ACHN (cell line): ENCODE measurements at places on chromosomes 1 and 21.

GRCh38 chr1:211305044-211305443 is 21.6 kb upstream of the TRAF5 start:
- no peak for DNase-seq

DNA sequence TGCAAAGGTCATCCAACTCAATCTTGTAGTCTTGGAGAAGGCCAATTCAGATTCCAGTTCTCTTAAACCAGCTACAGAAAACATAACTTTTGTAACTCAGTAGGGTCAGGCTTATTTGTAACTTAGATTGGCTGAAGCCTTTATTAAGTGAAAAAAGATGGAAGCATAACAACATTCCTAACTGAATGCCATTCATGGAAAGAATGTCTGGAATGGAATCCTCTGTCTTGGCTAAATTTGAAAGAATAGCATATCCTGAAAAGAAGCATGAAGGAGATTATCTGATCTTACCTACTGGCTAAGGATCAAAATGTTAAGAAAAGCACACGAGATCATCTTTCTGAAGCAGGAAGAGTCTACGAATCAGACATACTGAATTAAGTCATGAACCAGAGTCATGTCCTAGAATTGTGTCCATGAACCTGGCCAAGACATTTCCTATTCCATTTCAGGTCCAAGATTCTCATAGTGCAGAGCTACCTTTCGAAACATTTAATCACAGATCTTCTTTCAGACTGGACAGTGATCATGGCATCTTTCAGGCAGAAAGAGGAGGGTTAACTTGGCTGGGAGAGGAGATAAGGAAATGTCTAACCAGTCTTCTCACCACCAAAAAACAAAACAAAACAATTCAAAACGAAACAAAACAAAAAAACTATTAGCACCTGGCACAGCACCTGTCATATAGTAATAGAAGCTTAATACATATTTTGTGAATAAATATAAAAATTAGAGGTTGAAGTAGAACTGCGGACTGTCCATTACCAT is 75.6 kb downstream of the XCL2 start:
- DNase-seq: peak; percentile 29

DNA sequence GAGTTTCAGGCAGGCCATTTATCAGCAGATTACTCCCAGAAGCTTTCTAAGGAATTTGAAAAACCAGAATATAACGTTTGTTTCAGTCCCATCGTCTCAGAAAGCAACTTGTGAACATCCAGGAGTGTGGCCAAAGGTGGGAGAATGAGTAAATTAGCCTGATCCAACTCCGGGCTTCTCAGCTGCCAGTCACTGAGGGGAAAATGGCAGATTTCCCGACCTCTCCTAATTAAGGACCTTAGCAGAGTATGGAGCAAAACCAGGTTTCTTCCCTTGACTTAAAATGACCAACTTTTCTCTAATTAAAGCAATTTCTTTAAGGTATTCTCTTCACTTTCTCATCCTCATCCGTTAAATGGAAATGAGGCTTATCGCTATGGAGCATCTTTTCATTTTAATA is 1.0 kb downstream of the CORT start:
- DNase-seq: no peak

GRCh38 chr1:203366476-203366875 is 15.6 kb upstream of the FMOD start:
- DNase-seq: no peak

DNA sequence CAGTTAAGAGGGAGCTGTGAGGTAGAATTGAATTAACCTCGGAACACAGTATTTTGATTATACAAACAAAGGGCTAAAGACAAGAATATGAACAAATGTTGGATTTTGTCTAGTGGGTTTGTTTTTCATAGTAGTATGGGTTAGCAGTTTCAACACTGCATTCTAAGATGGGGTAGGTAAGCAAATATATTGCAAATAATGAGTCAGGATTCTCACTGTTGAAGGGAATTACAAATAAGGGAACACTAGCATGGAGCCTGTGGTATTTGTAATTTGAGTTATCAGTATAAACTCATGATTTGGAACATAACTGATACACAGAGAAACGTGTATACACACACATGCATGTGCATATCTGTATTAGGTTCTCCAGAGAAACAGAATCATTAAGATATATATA is 44.5 kb downstream of the CD55 start:
- DNase-seq: no peak

DNA sequence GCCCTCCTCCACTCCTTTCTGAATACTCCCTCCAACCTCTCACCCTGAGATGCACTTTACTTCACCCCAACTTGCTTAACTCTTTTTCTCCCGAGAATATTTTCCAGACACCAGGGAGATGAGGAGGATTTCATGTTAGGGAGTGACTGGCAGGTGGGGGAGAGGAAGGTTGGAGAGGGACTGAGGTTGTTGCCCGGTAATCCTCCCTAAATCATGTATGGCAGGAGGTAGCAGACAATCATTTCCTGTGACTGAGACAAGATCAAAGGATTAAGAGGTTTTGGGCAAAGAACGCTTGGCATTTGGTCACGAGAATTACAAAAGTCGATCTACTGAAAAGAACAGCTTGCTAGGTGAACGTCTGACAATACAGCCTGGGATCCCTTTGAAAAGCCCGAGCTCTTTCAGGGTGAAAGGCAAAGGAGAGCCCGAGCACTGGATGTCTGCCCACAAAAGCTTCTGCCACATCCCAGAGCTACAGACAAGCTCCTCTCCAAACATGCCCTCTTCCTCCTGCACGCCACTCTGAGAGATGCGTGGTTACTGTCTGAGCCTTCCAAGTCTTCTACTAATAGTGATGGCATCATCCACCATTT is 154.1 kb downstream of the DAB1 start:
- DNase-seq: no peak

- DNase-seq: no peak
These were observed 50.0 kb downstream of the PAPPA2 start for GRCh38 chr1:176512966-176513365.

GRCh38 chr1:59947047-59947938 is 20.7 kb upstream of the CYP2J2 start:
- DNase-seq: peak; percentile 57

DNA sequence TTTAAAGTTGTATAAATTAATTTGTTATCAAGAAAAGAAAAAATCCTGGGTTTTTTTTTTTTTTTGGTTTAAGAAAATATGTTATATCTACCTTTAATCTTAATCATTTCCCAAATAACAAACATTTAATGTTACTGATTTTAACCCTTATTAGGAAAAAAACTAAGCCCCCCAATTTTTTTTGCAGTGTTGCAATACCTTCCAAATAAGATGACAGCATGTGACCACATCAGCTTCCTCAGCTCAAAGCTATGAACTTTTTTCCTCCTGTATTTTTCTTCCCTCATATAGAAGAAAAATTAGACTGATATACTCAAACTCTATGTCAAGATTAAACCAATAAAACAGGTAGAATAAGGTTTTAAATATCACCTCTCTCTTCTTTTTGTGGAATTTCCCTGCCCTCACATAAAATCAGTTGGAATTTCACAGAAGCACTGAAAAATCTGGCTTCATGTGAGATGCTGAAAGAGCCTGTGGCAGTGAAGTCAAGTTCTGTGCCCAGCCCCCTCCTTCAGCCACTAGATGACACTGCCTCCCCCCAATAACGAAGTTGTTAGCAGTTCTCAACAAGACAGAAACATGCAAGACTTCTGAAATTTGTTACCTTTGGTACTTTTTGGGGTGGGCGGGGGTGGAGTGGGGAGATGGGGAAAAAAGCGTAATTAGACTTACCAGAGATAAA is 9.6 kb upstream of the SMYD2 start:
- DNase-seq: no peak

- peak; percentile 53 for DNase-seq
These were observed 7.3 kb downstream of the SYTL1 start for GRCh38 chr1:27348861-27349783.

DNA sequence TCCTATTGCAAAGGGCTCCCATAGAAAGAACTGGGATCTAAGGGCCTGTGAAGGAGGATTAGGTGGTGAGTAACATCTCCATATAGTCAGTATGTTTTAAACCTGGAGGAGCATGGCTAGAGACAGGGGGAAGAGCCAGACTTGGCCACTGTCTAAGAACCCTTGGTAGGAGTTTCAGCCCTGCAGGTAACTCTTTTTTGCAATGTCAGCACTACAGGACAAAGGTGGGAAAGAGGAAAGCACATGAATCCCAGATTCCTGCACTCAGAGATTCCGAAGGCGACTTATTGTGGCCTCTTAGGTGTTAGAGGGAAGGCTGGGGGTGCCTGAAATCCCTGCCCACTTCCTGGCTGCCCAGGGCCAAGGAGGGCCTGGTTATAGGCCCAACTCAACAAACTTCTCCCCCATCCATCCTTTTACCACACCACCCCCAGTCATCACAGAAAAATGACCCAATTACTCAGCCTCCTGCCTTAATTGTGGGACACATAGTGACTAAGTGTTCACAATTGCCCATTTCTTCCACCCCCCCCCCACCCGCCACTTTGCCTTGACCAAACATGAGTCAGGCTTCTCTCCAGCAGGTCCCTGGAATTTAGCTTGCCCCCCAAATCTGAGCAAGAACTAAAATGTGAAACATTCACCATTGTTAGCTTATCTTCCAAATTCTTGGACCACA is 1.9 kb upstream of the NTNG1 start:
- peak; percentile 49 for DNase-seq

- DNase-seq: peak; percentile 18
These were observed 701 bp downstream of the DEDD start for GRCh38 chr1:161131523-161132409.

DNA sequence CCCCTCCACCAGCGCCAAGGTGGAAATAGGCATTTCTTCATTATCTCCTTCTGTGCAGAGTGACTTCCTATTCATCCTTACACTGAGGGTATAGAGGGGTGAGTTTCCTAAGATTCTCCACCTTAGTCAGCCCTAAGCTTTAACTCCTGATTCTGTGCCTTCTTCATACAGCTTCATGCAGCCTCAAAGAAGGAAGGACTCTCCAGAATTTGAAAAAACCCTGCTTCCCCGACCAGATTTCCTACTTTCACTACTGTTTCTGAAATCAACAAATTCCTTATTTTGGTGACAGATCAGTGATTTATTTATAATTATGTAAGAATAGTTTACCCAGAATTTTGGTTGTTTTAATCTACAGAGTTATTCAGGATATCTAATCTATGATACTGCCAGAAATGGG is 28.6 kb downstream of the GFI1 start:
- DNase-seq: no peak

GRCh38 chr1:31485166-31485565 is 72.2 kb downstream of the SERINC2 start:
- no peak for DNase-seq

GRCh38 chr1:160032165-160032820 is 503 bp upstream of the PIGM start:
- peak; percentile 52 for DNase-seq

DNA sequence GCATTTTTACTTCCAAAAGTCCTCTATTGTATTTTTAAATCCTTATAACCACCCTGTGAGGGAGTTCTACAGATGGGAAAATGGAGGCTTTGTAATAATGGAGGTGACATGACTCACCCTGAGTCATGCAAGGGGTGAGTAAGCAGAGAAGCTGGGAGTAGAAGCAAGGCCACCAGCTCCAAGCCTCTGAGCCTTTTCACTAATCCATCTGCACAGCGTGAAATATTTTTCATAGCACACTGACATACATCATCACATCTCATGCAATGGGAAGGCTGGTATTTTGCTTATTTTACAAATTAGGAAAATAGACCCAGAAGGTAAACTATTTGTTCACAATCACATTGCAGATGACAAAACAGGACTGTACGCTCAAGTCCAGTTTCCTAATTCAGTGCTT is 96.9 kb downstream of the KCNH1 start:
- DNase-seq: peak; percentile 94

GRCh38 chr1:30725450-30726095 is 2.2 kb upstream of the MATN1 start:
- DNase-seq: no peak

DNA sequence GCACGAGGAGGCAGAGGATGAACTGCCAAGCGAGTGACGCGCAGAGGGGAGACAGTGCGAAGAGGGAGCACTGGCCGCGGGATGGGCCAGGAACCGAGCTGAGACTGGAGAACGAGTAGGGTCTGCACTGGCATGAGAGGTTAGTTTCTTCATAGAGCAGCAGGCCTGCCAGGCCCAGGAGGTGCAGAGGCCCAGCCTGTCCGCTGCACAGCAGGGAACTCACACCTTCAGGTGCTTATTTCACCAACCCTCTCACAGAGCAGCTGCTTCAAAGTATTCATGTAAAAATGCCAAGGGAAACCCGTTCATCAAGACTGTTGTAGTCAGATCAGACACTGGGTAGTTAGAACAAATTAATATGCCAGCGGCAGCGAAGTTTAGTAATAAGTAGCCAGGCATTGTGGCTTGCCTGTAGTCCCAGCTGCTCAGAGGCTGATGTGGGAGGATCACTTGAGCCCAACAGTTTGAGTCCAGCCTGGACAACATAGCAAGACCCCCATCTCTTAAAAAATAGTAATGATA is 144.5 kb downstream of the SLC45A1 start:
- no peak for DNase-seq

DNA sequence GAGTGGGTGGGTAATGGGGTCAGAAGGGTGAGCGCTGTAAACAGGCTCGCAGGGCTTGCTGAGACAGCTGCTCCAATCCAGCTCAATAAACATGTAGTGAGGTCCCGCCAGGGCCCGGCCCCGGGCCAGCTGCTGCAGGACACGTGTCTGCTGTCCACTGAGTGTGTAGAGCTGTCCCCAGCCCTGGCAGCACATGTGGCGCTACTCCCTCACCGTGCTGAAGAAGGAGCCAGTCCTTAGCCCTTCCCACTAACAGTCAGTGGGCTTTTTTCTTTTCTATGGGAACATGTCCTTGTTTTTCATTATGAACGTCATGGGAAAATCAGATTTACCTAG is 78.9 kb upstream of the C1orf174 start:
- DNase-seq: no peak

DNA sequence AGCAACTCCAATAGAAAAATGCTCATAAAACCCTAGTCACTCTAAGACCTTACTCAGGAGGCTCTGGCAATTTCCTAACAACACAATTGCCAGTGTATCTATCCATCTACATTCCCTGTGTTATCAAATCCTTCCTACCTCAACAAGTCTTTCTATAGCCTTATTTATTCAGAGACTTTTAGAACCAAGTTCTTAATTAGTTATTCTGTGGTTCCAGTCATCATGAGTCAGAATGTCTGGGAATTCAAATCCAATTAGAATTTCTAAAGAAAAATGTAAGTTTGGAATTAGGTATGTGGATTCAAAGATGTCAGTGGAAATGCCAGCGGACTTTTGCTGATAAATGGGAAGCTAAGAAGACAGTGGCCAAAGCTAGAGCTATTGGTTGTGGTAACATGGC is 302.6 kb upstream of the C1orf87 start:
- DNase-seq: no peak

DNA sequence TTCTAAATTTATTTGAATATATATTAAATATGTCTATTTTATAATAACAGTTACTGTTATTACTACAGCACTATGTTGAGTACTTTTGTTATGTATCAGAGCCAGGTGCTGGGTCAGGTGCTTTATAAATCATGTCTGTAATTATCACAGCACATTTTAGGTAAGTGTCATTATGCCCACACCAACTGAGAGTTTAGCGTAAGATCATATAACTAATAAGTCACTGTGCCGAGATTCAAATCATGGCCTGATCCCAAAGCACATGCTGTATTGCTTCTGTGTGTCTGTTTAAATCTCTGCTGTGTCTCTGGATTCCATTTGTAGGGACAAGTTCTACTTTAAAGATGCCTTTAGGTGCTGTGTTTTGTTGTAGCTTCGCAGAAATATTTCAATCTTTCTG is 1.9 kb downstream of the GPSM2 start:
- no peak for DNase-seq

- no peak for DNase-seq
These were observed 19.4 kb downstream of the VANGL1 start for GRCh38 chr1:115661157-115661556.

GRCh38 chr1:76210160-76210559 is 135.6 kb downstream of the ST6GALNAC3 start:
- DNase-seq: no peak

- no peak for DNase-seq
These were observed 25.2 kb downstream of the CLDN14 start for GRCh38 chr21:36454706-36455105.
